ENCODE measurements at places on chromosomes 4 and X. TPM values are rescaled to one million over a fixed set of nuclear protein-coding genes. Genes with fewer than 3 reads are reported as not detected.
A peak's percentile ranks its signal among the peaks of the same experiment; 100 is the strongest.

- peaks cover 5% of the 10 kb centered on the region for H3K36me3 ChIP-seq
- DNase-seq = no peak
- H3K27ac ChIP-seq = no peak overlapping the region
These were observed 6.3 kb downstream of the FNIP2 start for GRCh38 chr4:158775091-158775651.

GRCh38 chr4:122003335-122003734, 51.5 kb upstream of the TRPC3 start:
- H3K27ac ChIP-seq = no peak overlapping the region
- DNase-seq = peak; percentile 39
- H3K36me3 ChIP-seq = no peaks in the 10 kb centered on the region
- peaks cover 11% of the 10 kb centered on the region for H3K27me3 ChIP-seq

DNA sequence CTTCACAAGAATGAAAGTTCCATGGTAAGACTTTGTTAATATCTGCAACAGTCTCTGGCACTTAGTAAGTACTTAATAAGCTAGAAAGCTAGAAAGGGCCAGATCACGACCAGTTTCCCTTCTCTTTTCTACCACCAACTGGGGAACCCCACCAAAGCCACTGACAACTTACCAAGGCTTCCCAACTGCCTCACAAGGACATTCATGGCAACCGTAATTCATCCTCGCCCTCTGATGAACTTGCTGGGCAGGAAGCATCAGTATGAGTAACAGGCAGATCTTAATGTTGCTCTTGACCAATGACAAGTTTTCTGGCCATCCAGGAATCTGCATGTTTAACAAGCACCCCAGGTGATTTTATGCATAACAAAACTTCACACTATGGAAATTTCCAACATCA, 23.2 kb upstream of the ZCCHC13 start:
- H3K4me3 ChIP-seq = no peak overlapping the region
- no peaks in the 10 kb centered on the region for H3K27me3 ChIP-seq
- peaks cover 13% of the 10 kb centered on the region for H3K4me1 ChIP-seq
- no peak overlapping the region for H3K27ac ChIP-seq

- H3K27me3 ChIP-seq = no peaks in the 10 kb centered on the region
- DNase-seq = no peak
- H3K4me1 ChIP-seq = peaks cover 7% of the 10 kb centered on the region
- no peak overlapping the region for H3K4me3 ChIP-seq
These were observed 65.7 kb downstream of the ZFX start for GRCh38 chrX:24215272-24215671.

DNA sequence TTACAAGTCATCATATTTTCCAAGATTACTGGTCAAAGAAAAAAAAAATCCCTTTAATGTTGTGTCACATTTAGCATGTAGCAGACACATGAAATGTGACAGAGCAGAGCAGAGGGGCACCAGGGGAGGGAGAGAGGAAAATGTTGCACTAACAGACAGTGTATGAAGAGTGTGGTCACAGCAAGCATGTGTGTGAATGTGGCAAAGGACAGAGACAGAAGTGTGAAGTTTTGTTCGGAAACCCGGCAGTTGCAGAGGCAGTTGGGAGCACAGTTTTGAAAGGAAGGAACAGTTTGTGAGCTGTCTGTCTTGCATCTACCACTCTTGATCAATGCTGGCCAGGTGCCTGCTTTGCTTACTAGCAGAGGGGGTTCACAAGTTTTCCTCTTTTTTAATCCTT, 83.9 kb upstream of the MAP3K15 start:
- H3K4me3 ChIP-seq = no peak overlapping the region
- no peak for DNase-seq
- H3K27me3 ChIP-seq = no peaks in the 10 kb centered on the region
- peaks cover 5% of the 10 kb centered on the region for H3K4me1 ChIP-seq

DNA sequence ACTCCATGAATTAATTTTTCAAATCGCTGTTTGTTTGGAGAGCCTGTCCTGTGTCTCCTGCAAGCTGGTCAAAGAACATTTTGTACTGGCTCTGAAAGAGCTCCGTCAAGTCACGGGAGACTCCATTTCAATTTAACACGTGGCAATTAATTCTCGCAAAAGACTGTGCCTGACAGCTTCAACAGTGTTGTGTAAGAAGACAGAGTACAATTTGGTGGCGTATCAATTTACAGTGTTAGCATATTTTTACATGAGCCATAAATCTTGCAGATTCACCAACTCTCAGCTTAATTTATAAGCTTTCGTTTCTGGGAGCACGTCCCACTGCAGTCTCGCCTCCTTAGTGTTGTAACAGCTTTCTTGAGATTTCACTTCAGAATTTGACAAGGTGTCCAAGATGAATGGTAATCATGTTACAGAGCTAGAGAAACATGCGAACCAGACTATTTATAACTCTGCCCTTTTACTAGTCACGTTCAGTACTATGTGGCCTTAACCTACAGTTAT, 70.8 kb downstream of the RWDD4 start:
- H3K36me3 ChIP-seq = no peaks in the 10 kb centered on the region
- no peak for DNase-seq

DNA sequence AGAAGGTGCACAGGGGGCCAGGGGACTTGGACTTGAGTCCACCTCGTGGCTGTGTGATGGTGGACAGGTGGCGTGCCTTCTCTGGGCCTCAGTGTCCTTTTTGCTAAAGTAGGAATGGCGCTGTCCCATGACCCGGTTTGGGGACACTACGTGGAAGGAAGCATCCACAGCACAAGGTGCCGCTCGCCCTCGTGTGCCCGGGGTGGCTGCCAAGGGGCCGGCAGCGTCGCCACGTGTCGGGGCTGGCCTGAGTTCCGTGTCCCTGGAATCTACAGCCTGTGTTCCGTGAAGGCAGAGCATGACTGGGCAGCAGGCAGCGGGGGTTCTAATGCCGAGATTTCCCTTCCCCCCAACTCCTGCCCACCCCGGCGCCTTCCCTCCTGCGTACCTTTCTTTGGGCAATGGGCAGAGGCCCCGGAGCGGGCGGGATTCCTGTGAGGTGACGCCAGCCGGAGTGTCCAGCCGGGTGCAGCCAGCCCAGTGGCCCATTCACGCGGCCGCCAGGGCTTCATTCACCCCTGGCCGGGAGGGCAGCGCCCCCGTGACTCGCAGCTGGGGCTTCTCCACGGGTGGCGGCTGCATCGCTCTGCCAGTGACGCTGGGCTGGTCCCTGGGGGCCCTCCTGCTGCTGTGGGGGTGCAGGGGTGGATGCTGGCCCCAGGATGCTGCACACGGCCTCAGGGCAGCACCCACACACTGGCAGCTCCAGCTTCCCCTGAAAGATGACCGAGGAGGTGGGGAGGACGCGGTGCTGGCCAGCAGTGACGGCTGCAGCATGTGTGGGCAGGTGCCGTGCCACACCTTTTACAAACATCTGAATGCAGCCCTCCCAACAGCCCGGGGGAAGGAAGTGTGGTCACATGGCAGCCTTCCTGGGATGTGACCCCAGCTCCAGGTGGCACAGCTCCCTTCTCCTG, 21.2 kb downstream of the DOK7 start:
- peaks cover 5% of the 10 kb centered on the region for H3K27me3 ChIP-seq
- DNase-seq = peak; percentile 72
- H3K27ac ChIP-seq = peak overlapping the region; percentile 89
- H3K36me3 ChIP-seq = no peaks in the 10 kb centered on the region

DNA sequence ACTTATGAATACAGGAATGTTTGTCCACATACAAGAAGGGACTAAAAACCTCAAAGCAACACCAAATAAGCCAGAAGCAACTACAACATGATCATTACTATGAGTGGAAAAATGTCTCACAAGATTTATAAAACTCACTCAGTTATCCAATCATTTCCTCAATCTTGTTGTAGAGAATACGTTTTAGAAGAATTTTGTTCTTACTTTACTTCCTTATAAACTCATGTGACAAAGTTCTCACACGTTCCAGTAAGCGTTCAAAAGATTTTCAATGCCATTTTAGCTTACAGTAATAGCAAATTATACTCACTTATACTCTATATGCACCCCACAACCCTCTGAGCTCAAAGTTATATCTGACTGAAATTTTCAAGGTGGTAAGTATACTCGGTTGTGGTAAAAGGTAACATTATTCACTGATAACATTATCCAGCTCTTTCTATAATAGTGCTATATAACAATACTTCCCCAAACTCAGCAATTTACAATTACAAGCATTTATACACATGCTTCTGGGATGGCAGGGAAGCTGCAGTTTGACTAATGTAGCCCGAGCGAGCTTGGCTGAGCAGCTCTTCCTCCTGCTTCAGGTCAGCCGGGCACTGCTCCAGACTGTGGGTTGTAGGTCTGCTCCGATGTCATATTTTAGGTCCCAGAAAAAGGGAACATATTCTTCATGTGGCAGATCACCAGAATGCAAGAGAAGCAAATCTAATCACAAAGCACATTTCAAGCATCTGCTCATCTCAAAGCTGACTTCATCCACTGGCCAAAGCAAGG, 226.3 kb downstream of the RCHY1 start:
- no peak for DNase-seq
- no peaks in the 10 kb centered on the region for H3K36me3 ChIP-seq
- H3K4me3 ChIP-seq = no peak overlapping the region
- peak overlapping the region; percentile 6 for H3K27ac ChIP-seq
- H3K27me3 ChIP-seq = no peaks in the 10 kb centered on the region

DNA sequence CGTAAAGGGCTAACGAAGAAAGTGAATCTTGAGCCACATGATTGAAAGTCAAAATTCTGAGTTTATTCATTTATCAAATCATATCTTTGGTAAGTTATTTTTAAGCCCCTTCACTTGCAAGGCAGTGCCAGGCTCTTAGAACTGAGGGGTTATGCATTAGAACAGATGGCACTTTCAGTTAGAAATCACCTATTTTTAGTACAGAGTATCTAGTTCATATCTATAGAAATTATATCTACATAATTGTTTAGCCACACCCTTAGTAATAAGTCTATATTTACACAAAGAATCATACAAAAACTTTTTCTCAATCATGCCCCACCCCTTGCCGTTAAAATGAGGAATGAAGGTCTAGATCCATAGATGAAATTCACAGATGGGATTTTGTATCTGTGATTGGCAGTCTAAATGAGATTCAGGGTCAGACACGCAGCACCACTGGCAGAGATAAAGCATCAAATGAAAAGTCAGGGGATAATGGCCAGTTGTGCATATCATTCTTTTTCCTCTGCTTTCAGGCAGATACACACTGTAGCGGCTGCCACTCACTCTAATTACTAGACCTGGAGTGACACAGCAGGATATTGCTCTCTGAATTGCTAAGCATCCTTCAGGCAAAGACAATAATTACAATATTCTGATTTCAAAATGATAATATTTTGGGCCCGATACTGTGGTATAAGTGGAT, 440.5 kb downstream of the MAPK10 start:
- H3K27me3 ChIP-seq = no peaks in the 10 kb centered on the region
- peaks cover 12% of the 10 kb centered on the region for H3K36me3 ChIP-seq
- no peak overlapping the region for H3K4me3 ChIP-seq
- H3K27ac ChIP-seq = no peak overlapping the region
- no peaks in the 10 kb centered on the region for H3K4me1 ChIP-seq

IL2 gene
- not detected for polyA plus RNA-seq

SHOX gene
- not detected for polyA plus RNA-seq

CEP135 gene
- 13.9 TPM for polyA plus RNA-seq
